Mammary microvascular endothelial cell (primary cell): ENCODE measurements at places on chromosomes 12 and 14. TPM values are rescaled to one million over a fixed set of nuclear protein-coding genes. Genes with fewer than 3 reads are reported as not detected.

PLCZ1 gene
- total RNA-seq, result not detected in 2 replicates

VIPAS39 gene
- 17.9 and 28.8 TPM in 2 replicates for total RNA-seq

RAB21 gene
- 26.3 and 30.5 TPM in 2 replicates for total RNA-seq

STAC3 gene
- total RNA-seq, result not detected in 2 replicates

PRH2 gene
- total RNA-seq, result not detected in 2 replicates

CABP1 gene
- total RNA-seq, result not detected in 2 replicates

TMEM116 gene
- total RNA-seq, result 0.74 and 1.1 TPM in 2 replicates

B4GALNT1 gene
- 0.13 TPM in 1 of 2 replicates, not detected in the other for total RNA-seq
